ENCODE measurements at places on chromosomes 13 and 19.

DNA sequence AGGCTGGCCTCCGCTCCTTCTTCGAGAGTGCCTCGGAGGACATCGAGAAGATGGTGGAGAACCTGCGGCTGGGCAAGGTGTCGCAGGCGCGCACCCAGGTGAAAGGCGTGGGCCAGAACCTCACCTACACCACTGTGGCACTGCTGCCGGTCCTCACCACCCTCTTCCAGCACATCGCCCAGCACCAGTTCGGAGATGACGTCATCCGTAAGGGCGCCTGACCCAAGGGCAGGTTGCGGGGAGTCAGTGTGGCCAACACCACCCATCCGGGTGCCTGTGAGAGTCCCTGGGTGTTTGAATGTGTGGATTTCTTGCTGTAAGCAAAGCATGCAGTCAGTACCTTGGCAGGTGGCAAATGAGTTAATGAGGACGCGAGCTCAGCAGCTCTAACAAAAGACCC lies 78.8 kb downstream of the RYR1 start:
- no peak for DNase-seq

DNA sequence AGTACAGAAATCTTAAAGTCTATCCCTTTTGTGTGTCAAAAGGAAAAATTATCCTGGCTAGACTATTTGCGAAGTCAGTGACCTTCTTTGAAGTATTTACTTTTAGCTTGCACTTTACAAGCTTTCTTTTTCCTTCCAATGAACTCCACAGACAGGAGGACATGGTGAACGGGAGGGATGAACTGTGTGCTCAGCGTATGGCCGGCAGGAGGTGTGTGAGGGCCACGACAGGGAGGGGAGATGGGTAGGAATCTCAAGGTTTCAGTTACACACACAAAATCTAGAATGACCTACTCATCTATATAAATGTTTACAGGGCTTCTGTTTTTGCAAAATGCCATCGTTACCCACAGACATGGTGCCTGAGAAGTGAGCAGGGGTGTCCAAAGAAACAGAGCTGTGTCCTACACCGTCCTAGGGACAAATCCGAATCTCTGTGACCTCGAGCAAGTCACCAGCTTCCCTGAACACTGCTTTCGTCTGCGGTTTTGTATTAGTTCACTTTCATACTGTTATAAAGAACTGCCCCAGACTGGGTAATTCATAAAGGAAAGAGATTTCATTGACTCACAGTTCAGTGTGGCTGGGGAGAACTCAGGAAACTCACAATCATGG lies 537.2 kb downstream of the LIG4 start:
- DNase-seq, result no peak

DNA sequence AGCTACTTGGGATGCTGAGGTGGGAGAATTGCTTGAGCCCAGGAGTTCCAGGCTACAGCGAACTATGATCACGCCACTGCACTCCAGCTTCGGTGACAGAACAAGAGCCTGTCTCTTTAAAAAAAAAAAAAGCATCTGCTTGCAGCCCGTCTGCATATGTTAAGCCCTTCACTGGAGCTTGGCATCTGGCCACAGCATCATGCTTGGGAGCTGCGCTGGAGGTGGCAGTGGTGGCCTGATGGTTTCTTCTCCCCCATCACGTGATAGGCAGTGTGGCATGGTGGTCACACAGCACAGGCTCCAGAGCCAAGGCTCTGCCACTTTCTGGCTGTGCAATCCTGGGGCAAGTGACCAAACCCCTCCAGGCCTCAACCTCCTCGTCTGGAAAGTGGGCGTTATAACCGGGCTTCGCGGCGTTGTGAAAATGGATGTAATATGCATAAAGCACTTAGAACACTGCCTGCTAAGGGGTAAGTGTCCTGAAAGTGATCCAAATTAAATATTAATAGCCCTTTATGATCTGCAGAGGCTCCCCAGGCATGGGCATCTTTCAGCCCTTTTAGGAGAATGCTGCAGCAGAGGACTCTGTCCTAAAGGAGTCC lies 24.4 kb downstream of the MARK4 start:
- DNase-seq, result no peak

GRCh38 chr13:97715763-97716162 lies 237.7 kb upstream of the IPO5 start:
- no peak for DNase-seq

DNA sequence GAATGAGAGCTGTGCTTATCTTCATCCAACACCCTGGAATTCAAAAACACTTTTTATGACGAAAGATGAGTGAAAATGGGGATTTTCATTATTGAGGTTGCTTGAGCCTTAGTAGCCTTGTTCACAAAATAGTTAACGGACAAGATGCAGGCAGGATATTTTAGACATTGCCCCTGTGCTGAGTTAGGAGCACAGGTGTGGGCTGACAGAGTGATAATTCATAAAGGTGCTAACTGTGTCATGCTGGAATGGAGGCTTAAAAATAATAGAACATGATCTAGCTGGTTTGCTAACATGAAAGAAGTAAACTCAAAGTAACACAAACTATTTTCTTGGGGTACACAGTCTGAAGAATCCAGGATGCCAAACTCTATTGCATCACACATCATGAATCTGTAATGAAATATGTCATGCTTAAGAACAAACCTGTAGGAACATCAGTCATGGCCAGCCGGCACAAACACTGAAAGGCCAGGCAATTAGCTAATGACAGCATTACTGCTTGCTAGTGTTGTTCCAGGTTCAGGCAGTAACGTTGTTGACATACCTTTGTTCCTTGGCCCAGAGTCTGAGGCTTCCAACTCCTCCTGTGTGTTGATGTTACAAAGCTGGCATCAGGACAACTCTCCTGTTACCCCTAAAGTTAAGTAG lies 55.3 kb downstream of the FRY start:
- no peak for DNase-seq

DNA sequence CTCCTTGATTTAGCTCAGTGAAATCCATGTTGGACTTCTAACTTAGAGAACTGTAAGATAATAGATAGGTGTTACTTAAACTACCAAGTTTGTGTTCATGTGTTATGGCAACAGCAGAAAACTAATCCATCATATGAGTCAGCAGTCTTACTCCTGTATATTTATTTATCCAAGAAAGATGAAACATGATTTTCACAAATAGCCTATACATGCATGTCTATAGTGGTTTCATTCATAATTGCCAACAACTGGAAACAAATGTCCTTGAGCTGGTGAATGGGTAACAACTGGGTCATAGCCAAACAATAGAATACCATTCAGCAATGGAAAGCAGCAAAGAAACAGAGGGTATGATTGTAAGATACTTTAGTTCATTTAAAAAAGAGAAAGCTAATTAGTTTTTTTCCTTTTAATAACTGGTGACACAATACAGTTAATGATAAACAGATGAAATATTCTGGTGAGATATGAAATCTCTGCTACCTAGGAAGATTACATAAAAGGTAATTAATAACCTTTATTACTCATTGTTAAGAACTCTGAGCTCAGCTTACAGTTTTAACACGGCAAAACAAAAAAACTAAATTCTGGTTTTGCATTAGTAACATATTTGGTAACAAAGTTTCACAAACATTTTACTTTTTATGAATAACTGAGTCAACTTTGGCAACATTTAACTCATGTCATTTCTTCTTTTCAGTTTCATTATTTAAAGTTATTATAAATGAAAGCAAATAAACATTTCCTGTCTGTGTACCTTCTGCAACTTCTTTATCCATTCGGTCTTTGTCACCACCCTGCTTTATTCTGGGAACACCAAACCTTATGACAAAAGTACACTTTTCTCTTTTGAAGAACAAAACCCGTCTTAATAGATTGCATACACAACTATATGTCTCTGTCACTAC lies 181.3 kb downstream of the LIG4 start:
- no peak for DNase-seq

DNA sequence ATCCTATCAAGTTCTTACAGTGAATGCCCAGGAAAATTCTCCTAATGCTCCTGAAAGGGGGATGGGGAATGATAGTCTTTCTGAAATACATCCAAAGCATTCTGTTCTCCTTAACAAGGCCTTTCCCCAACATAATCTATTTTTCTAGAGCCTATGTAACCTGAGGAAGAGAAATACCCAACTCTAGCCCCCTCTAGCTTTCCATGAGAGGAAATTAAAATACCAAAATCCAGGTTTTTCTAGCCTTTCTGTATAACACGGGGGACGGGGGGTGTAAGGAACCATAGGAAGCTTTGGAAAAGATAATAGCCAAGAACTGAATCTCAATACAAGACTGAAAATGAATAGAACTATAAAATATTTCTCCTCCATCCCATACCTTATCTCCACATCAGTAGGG lies 815.9 kb downstream of the SLITRK6 start:
- no peak for DNase-seq

GRCh38 chr13:81670048-81670447 lies 1329.1 kb upstream of the SPRY2 start:
- DNase-seq, result no peak

GRCh38 chr13:106220211-106220610 lies 315.3 kb downstream of the EFNB2 start:
- no peak for DNase-seq

DNA sequence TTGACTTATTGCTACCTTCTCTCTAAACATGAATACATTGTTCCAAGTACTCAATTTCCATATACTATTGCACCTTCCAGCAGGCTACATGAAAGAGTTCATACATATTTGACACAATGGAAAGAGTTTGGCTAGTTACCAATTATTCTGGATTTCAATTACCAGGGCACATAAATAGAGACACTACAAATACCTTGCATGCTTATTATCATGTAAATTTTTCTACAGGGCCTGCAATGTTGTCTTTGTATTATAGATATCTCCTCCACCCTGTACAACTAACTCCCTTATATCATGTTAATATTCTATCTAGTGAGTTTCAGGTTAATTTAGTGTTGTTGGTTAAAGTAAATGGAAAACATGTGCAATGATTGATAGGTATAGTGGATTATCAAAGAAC lies 540.7 kb upstream of the SLITRK5 start:
- no peak for DNase-seq

- DNase-seq, result no peak
Observed at GRCh38 chr19:32168606-32169005, 176.8 kb upstream of the ZNF507 start.

- no peak for DNase-seq
Observed at GRCh38 chr19:416416-416815, 7.5 kb upstream of the C2CD4C start.

DNA sequence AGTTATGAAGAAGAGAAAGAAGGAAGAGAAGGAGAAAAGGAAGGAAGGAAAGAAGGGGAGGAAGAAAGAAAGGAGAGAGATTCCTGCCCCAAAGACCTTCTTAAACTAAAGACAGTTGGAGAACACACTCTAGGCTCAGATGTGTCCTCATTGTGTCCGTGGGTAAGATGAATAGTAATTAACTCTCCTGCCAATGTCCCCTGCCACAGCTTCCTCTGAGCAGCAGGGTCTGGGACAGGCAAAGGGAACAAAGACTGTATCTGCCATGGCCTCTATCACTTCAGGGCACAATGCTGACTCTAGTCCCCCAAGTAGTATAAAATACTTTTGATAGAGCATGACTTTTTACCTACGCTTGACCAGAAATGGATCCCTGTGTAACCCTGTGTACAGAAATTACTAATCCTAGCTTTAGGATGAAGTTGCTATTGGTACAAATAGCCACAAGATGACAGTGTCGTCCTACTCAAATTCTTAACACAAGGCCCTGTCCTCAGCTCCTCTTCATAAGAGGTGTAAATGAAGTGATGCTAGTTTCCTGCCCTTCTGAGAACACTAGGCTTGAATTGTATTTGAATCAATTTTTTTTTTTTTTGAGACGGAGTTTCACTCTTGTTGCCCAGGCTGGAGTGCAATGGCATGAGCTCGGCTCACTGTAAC lies 186.2 kb upstream of the GPR12 start:
- no peak for DNase-seq

DNA sequence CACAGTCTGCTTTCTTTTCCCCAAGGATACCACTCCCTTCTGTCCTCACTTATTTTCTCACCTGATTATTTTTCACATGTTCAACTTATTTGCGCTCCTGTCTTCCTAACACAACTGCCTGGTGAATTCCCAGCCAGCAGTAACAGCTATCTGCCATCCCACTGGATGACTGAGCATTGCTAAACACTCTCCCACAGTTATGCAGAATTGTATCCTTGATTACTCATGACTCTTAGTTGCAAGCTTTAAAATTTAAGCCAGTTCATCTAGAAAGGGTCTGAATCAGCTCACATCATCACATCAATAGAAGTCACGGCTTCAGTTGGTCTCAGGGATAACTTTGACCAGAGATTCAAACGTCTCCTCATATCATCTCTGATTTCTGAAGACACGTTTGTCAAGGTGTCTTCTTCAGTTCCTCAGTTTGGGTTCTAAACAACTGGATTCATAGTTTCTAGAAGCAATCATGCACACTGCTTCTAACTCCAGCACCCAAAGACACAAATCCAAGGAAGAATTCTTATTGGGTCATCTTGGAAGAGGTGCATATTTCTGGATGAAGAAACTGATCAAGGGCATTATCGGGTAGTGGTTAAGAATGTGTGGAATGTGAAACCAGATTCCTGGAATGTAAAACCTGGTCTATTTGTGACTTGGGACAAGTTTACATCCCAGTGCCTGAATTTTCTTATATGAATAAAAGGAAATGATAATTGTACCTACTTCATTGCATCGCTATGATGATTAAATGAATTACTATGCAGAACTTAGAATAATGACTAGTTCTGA lies 13.9 kb upstream of the DACH1 start:
- DNase-seq, result no peak

- DNase-seq, result no peak
Observed at GRCh38 chr13:44155422-44156293, 218.0 kb upstream of the SERP2 start.

DNA sequence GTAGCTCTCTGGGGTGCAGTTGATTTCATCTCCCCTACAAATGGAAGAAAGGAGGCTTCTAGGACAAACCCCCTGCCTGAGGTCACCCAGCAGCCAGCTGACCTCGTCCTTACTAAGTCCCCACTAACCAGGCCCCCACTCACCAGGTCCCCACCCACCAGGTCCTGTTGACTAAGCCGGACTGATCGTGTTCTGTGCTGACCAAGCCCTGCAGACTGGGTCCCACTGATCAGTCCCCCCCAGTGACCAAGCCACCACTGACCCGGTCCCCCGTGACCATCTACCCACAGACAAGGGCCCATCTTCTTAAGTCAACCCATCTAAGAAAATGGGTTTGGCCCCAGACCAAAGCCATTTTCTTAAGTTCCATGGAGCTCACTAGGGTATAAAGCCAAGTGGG lies 36.8 kb upstream of the TPM4 start:
- no peak for DNase-seq

GRCh38 chr19:58545286-58546018 lies 1.6 kb downstream of the TRIM28 start:
- no peak for DNase-seq

DNA sequence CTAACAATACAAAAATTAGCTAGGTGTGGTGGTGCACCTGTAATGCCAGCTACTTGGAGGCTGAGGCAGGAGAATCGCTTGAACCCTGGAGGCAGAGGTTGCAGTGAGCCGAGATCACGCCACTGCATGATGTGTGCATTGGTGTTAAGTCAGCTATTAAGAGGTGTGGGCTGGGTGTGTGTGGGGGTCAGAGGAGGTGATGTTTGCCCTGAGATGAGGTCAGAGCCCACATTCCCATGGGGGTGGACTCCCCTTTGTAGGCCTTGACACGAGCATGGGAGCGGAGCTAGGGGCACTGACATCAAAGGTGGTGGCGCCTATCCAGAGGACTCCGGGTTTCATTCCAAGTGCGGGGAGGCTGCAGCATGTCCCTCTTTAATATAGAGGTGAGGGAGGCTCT lies 34.6 kb upstream of the LDLR start:
- no peak for DNase-seq

Data from CD4-positive, alpha-beta T cell treated with Interleukin-15 for 1 hour (primary cell).